ENCODE measurements at places on chromosomes 5 and 9.
A peak's percentile ranks its signal among the peaks of the same experiment; 100 is the strongest.

GRCh38 chr9:26375448-26375847 is 517.2 kb downstream of the CAAP1 start:
- DNase-seq: no peak

- DNase-seq: no peak
Measured at GRCh38 chr9:99431103-99431502, 209.0 kb downstream of the SEC61B start.

DNA sequence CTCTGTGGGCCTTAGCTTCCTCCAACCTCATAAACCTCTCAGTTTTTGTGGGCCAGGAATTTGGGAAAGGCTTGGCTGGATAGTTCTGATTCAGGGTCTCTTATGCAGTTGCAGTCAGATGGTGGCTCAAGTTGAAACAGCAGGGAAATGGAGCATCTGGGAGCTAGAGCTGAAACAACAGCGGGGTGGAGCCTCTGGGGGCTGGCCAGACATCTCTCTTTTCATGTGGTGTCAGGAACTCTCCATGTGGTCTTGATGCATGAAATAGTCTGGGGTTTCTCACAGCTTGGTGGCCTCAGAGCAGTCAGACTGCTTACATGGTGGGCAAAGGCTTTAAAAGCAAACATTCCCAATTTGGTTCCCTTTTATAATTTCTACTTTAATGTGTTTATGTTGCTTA is 13.5 kb downstream of the ZNF346 start:
- no peak for DNase-seq

GRCh38 chr9:92650296-92650695 is 19.6 kb downstream of the IPPK start:
- no peak for DNase-seq

DNA sequence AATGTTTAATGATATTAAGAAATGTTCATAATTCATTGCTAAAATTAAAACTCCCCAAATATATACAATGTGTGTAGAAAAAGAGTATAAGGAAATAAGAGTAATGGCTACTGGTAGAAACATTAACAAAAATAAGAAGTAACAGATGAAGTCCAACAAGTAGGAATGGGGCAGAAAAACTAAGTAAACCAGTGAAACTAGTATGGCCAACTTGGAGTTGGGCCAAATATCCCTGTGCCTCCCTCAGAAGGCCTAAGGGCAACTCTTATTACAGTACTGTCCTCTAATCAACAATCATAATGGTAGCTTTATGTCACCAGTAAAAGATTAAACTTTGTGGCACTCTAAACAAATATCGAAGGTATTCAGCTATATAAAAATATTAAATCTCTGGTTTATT is 93.5 kb downstream of the SSBP2 start:
- DNase-seq: peak; percentile 12

DNA sequence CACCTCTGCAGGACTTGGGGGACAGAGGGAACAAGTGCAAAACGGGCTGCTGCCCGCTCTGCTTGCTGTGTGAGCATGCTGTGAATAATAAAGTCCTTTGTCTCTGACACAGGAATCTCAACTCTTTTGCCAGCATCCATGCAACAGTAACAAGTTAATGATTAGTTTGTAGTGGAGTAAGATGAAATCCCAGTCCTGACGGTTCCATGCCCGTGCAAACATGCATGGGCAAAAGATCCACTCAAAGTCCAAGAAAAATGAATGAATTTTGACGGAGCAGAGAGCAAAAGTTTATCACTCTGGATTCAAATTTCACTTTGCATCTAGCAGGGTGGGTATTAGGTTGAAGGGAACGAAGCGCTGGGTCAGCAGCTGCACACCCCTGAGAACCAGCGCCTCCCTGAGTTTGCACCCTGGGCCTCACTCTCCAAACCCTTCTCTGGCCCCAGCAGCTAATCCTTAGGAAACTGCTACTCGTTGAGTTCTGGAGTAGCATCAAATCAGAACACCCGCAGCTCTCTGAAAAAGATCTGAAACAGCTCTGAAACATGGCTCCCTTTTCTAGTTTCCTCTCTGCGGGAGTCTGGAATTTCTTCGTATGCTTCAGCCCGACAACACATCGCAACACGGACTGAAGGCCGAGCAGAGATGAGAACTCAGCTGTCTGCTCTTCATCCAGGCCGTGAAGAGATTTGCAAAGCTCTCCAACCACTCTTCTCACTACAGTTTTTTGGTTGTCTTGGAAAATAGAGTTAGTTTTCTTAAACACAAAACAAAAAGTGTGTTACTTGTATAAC is 45.6 kb upstream of the RUFY1 start:
- DNase-seq: no peak

GRCh38 chr9:97794666-97795065 is 58.4 kb upstream of the FOXE1 start:
- DNase-seq: no peak

DNA sequence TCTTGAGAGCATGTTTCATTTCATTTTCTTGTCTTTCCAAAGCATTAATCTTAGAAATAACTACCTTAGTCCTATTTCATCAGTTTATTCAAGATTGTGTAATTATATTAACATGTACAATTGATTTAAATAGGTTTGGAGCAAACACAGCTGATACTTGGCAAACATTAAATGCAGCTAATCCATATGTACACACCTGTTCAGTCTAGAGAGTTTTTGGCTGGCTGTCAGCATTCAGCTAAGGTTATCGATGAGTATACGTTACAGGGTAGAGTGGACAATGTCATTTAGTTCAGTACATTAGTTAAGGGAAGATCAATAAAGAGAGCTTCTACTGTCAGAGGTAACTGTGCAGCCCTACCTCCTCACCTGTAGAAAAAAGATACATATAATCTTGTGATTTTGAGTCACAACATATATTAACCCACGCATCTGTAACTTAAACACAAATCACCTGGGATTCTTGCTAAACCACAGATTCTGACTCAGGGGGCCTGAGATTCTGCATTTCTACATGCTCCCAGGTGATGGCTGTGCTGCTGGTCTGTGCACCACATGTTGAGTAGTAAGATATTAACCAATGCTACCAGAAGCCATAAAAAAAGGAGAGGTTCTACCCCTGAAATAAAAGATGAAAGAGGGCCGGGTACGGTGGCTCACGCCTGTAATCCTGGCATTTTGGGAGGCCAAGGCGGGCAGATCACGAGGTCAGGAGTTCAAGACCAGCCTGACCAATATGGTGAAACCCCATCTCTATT is 34.1 kb upstream of the PCA3 start:
- no peak for DNase-seq

GRCh38 chr5:30401479-30402058 is 791.9 kb upstream of the CDH6 start:
- peak; percentile 4 for DNase-seq

DNA sequence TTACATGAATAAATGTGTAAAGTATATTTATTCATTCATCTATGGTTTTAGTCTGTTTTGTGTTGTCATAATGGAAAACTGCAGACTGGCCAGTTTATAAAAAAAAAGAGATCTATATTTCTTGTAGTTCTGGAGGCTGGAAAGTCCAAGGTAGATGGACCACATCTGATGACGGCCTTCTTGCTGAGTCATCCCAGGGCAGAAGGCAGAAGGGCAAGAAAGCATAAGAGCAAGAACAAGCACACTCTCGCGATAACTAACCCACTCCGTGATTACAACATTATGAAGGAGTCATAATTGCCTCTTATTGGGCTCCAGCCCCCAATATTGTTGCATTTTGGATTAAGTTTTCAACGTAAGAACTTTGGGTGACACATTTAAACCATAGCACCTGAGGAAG is 180.4 kb upstream of the DAB2 start:
- DNase-seq: no peak

DNA sequence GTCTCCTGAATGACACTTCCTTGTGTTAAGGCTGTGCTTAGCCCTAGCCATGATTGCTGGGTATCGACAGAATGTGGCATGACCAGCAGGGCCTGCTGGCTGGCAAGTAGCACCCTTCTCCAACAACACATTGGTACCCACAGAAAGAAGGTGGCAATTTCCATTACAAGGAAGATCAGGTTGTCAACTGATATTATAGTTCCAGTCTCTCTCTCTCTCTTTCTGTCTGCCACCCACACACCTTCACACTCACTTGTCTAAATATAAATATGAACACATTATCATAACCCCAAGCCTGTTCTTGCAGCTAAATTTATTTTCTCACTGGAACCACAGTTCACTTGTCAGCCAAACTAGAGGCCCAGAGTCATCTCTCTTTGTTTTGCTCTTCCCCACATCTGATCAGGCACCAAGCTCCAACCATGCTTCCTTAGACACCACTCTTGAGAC is 408.1 kb upstream of the PIK3R1 start:
- DNase-seq: no peak

DNA sequence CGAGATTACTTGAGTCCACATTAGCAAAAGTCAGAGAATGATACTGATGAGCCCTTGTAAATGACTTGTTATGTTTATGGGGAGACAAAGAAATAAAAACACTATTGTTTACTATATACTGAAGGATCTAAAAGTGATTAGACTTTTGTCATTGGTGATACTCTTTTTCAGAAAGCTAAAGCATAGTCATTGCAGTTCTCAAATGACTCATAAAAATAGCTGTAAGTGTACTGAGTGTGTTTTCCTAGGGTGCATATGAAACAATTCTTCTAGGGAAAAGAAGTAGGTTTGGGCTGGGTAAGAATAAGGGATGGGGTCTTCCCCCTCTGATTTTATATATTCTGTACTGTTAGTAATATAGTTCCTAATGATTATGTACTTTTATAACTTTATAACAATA is 32.6 kb downstream of the WDR36 start:
- no peak for DNase-seq

DNA sequence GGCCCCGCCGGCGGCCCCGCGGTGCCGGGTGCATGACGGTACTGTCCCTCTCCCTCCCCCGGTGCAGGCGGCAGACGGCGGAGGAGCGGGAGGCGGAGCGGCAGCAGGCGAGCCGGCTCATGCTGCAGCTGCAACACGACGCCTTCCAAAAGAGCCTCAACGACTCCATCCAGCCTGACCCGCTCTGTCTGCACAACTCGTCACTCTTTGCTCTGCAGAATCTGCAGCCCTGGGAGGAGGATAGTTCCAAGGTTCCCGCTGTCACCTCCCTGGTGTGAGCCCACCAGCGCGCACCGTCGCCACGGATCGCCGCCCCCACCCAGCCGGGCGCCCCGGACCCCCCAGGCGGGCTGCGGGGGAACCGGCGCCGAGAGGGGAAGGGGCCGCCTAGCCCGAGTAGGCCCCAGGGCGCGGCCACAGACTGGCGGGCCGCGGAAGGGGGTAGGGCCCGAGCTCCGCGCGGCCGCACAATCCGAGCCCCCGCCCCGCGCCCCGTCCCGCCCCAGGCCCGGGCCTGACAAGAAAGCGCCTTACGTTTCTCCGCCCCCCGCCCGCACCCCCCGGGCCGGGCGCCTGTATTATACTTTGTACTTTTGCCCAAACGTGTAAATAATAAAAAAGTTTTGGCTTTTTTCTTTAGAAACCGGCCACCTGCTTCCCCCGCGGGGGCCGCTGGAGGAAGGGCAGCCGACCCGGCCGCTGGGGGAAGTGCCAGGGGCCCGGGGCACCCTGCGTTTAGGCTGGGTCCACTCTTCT is 2.5 kb downstream of the TLX3 start:
- DNase-seq: no peak

GRCh38 chr5:76099756-76100155 is 16.6 kb downstream of the SV2C start:
- no peak for DNase-seq

DNA sequence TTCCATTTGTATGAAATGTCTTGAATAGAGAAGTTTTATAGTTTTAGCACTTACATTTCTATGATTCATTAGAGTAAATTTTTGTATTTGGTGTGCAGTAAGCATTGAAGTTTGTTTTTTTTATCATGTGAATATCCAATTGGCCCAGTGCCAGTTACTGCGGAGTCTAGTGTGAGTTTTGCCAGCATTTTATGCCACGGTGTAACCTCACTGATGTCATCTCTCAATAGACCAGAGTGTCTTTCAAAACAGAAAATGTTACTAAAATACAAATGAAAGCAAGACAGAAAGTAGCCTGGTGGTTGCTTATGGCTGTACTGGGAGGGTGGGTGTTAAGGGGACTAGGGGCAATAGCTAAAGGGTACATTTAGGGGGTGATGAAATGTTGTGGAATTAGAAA is 62.8 kb downstream of the IPPK start:
- DNase-seq: no peak

DNA sequence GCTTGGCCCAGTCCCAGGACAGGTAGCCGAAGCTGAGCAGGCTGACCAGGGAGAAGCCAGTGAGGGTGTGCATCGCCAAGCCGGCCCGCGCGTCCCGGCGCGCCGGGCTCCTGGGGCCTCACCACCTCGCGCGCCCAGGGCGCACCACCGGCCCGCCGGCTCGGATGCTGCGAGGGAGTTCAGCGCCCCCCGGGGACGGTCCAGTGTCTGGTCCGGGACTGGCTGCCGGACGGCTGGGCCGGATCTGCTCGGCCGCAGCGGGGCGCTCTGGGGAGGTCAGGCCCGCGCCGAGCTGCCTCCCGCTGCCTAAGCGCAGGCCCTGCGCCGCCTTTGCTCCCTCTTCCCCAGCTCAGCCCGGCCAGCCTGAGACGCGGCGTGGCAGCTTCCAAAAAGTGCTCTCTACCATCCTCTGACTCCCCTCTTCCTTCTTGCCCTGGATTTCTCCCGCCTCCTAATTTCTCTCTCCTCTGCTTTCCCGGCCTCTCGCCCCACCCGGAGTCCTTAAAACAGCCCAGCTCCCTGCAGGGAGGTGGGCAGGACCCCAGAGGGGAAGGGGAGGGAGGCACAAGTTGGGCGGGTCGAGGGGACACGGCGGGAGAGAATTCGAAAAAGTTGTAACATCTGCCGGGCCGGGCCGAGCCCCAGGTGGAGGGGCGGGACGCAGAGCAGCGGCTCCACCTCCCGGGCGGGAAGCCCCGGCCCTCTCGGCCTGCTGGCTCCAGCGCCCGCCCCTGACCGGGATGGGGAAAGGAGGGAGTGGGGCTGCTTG is at the start of gene ARSI:
Gene ARSI (minus strand): TSS at position 605 of the 769 bp plus-strand sequence. CDS start 532 bp downstream, at position 73.
- no peak for DNase-seq
